ENCODE measurements at places on chromosomes 7 and 10.

DNA sequence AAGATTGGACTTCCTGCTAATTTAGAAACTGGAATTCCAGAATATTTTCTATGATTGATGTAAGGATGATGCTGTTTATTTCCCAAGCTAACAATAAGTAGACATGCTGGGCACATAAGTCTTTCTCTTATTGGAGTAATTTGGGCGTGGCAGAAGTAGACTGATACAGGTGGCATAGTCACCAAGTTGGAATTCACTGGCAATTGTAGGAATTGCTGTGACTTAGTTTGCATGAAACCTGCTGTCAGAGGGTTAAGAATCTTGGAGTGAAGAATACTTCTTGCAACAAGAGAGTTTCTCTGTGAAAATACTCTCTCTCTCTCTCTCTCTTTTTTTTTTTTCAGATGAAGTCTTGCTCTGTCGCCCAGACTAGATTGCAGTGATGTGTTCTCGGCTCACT, 569.7 kb downstream of the REEP3 start:
- DNase-seq = no peak

- no peak for DNase-seq
Observed at GRCh38 chr10:76977901-76978300, 659.7 kb downstream of the KCNMA1 start.

DNA sequence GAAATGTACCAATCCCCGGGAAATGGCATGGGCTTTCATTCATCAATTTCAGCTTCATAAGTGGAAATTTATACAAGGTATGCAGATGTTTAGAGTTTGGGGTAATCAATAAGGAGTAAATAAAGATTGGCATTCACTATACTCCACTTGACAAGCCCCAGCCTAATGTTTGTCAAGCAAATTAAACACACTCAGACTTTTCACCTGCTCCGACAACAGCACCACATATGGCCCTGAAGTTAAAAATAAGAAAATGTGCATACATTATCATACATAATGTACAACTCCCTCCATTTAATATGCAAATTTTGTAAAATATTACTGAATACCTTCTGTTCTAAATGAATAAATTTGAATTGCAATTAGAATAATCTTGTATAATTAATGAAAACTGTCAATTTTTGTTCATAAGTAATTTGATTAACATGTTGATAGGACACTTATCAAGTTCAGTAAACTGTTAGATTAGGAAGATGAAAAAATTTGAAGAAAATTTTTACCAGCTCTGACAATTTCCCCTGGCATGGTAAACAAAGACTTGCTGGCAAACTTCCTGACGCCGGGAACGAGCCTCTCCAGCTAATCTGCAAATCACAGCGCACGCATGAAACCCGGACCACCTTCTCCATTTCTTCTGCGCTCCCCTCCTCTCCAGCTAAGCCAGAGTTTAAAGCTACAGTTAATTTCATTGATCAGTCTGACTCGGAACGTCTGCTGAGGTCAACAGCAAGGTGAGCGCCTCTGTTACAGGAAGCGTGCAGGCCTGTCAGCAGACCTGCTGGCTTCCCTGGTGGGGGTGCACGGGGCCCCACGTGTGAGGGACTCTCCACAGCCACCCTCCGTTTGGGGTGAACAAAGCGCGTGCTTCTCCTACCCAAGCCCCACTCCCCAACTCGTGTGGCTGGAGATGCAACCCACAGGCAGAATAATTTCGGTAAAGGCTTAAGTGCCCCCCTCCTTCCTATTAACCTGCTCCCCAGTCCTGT, 70.7 kb downstream of the EBF3 start:
- DNase-seq = no peak

DNA sequence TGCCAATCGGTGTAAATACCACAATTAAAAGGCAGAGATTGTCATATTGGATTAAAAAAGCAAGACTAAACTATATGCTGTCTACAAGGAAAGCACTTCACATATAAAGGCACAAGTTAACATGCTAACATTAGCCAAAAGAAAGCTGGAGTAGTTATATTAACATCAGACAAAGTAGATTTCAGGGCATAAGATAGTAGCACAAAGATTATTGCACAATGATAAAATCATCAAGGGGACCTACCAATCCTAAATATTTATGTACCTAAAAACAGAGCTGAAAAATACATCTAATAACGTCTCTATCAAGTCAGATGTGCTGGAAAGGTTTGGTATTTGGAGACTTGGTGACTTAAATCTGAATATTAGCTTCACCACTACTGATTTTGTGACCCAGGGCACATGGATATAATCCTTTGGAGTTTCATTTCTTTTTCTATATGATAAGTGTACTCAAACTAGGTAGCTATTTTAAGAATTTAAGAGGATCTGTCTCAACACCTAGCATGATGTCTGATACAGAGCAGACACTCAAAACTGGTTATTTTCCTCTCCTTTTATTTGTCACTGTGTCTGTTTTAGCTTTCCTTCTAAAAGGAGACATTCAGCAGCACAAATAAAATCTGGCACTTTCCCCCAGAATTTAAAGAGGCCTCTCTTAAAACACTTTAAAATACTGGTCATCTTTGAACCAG, 156.5 kb downstream of the DOCK4 start:
- no peak for DNase-seq

DNA sequence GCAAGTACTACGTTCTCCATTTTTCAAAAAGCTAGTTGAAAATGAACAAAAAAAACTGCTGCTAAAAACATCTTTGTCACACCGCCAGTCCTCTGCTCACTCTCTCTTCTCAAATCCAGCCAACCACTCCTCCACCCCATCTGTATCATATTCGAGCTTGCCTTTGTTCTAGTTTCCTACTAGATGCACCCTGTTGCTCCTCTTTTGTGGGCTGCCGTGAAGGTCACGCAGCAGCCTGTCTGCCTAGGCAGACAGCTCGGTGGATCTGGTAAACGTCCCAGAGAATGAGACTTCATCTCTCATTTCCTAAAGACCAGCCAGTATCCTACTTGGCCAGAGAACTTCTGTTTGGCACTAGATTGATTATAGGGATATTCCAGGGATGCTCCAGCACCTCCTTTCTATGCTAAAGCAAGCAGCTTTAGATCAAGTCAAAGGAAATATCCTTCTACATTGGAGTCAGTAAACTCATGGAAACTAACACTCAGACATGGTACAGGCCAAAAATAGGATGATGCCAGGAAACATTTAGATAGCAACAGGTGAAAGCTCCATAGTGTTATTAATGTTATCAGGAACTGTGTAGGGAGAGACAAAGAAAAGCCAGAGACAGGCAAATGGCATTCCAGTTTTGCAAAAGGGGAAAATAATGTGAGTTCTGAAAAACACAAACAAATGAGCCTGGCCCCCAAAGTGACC, 8.7 kb upstream of the PLXNA4 start:
- DNase-seq = no peak

DNA sequence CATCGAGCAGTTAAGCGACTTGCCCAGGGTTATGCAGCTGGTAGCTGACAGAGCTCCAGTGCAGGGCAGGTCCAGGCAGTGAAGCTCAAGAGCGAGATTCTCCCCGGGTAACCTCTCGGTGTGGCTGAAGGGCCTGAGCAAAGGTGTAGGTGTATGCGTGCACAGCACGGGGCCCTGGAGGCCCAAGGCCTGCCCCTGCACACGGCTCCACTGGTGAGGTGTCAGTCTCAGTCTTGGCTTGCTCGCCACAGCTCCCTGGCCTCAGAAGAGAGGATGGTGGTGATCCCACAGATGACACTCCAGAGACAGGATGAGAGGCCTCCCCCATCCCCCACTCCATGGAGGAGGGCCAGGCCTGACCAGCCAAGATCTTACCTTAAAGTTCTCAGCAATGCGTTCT, 12.0 kb downstream of the AKR1B1 start:
- no peak for DNase-seq

DNA sequence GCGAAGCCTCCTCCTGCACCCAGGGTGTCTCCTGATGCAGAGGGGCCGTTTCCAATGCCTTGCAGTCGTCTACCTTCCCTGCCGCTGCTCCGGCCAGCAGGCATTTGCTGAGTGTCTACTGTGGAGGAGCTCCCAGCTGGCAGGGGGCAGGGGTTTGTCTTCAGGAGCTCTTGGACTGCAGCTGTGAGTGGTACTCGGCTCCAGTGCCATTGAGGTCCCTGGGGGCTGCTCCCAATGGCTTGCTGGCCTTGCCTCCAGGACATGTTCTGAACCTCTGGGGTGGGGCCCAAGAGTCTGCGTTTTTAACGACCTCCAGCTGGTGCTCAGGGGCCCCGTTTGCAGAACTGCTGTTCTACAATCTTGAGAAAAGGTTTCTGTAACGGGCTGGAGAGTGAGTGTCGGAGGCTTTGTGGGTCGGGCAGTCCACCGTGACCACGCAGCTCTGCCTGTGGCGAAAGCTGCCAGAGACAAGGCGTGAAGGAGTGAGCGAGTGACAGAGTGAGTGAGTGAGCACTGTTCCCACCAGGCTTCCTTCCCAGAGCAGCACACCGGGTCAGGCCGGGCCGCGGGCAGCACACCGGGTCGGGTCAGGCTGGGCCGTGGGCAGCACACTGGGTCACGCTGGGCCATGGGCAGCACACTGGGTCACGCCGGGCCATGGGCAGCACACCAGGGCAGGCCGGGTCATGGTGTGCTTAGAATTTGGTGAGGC, 520.2 kb downstream of the PTPRN2 start:
- no peak for DNase-seq

DNA sequence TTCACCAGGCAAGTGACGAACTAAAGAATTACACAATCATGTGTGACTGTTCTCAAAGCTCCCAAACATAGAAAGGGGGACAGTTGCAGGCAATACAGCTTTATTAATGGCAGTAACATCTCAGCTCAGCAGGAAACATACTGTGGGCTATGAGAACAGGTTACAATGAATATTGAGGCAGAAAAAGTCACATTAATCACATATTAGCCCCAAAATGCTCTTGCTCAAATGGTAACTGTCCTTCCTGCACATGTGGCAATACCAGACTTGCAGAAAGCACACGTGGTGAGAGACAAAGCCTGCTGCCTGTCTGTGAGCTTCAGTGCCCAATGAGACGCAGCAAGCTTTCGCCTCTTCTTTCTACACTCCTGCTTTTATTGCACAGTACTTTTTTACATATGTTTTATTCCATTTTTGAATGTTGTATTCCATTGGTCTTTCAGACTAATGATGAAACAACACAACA, 104.9 kb upstream of the ACBD5 start:
- no peak for DNase-seq

DNA sequence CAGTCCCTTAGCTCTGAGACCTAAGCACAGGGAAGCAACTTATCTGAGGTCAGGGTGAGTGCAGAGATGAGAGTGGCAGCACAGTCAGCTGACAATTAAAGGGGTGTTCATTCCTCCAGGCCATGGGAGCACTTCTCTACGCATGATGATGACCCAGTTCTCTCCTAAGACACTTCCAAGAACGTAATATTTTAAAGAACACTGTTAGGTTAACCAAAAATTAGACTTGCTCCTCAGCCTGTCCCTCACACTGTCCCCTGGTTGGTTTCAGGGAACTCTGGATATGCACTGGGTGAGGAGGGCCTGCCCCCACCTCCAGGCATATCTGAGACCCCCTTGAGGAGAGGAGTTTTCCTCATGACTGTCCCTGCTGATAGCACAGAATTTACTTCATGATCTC, 767.5 kb downstream of the GRID1 start:
- DNase-seq = no peak

DNA sequence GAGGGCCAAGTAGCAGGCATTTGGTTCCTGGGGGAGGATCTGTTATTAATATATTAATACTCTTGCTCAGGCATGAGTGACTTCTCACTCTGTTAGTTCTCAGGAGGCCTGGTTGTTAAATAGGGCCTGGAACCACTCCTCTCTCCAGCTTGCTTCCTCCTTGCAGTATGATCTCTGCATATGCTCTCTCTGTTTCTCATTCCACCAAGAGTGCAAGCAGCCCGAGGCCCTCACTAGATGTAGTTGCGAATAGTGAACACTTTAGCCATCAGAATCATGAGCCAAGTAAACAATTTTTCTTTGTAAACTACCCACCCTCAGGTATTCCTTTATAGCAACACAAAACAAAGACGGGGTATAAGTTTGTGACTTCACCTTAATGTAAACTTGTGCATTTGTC, 784.3 kb downstream of the DNAJB9 start:
- DNase-seq = no peak

GRCh38 chr7:77248154-77248553, 48.5 kb upstream of the FGL2 start:
- no peak for DNase-seq

DNA sequence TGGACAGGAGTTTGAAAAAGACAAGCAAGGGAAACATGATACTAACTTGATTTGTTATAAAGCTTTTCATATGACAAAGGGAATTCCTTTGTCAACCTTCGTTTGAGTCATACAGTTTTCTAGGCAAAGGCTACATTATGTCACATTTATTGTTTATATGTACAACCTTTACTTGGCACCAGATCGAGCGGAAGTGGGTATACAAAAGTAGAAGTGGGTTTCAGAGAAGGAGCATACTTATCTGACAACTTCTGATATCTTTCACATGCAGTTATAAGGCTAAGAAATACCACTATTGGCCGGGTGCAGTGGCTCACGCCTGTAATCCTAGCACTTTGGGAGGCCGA, 11.0 kb downstream of the STMP1 start:
- DNase-seq = no peak

- DNase-seq = no peak
Observed at GRCh38 chr7:84497873-84498272, 303.3 kb upstream of the SEMA3A start.

DNA sequence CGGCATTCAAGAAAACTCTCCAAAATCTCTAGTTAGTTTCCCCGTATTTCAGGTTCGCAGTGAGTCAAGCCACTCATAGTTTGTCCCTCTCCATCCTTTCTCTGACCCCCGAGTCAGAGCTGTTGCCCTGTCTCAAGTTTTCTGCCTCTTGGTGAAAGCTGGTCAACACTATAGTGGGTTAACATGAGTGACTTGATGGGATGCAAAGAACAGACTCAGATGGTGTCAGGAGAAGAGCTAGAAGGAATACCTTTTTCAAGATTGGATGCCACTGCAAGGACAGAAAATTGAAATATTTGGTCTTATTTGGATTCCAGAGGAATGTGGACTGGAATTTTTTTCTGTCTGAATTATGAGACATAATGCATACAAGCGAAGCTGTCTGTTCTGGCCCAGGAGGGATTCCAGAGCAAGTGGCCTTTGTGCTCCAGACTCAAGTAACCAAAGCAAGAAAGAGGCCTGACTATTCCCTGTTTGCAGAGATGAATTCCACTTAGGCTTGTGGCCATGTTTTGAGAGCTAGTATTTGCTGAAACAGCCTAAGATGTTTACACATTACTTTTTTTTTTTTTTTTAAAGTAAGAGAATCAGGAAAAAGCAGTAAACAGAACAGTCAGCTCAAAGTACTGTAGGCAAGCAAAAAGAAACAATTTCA, 67.4 kb downstream of the VWC2 start:
- no peak for DNase-seq
